ENCODE measurements at places on chromosomes 7 and 10. TPM values are rescaled to one million over a fixed set of nuclear protein-coding genes. Genes with fewer than 3 reads are reported as not detected.
A peak's percentile ranks its signal among the peaks of the same experiment; 100 is the strongest.

- no peak for DNase-seq
These were observed 108.0 kb downstream of the LRRTM3 start for GRCh38 chr10:67033878-67034277.

DNA sequence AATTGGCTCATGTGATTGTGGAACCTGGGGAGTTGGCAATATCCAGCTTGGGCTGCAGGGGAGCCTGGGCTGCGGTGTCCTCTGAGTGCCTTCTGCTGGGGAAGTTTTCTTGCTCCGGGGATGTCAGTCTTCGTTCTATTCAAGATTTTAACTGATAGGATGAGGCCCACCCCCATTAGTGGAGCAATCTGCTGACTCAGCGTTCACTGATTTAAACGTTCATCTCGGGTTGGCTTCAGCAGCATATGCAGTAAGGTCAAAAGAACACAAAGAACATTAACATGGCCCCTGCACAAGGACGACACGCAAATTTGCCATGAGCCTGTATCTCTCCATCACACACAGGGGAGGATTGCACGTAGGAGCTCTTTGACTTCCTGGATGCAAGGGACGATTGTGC, 360.6 kb upstream of the ADARB2 start:
- no peak for DNase-seq

- DNase-seq = no peak
These were observed 407.5 kb upstream of the RNF32 start for GRCh38 chr7:156232931-156233705.

DNA sequence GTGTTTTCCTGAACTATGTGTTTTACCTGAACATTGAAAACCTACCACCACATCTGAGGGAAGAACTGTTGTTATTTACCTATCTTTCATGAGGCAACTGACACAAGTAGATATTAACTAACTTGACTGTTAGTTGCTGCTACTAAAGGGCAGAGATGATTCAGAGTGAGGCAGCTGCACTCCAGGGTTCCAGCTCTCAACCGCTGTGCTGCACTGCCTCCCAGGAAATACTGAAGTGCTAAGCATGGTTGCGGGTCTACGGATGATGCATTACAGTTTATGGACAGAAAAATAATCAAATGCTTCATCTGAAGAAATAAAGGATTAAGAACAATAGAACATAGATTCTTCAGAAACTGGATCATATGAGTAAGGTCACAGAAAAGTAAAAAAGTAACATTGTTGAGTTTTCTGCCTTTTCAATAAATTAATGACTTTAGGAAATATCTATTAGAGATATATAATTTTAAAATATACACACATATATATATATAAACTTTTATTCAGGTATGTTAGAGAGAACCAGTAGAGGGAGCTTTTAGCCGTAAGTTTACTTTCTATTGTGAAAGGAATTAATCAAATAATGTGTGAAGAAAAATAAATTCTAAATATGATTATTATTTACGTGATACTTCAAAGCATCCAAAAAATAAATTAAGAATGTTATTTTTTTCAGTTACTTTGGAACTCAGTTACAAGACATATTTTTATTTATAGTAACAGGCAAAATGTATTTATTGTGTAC, 620.0 kb downstream of the CNTNAP2 start:
- DNase-seq = peak; percentile 0

DNA sequence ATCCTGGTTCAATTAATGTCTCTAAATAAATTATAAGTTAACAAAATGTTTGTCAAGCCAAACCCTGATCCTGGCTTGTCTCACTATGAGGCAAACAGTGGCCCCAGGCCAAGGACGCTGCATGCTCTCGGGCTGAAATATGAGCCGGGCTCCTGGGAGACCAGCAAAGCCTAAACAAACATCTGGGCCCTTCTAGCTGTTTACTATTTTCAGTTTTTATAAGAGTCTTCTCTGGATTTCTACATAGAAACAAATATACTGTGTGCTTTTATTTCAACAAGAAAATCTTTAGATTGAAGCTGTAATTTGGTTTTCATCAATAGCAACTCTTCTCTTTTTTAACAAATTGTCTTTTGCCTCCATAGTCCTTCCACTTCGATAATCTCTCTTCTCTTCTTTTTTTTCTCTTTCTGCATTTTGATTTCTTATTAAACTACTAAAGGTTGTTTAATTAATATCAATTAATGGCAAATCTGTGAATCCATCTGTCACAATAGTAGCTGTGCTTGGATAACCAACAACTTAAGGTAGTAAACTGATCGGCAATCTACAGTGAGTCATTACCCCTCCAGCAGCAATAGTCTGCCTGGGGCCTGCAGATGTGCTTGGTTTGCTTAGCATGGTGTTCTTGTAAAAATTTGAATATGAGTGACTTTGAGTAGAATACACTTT, 83.3 kb upstream of the DNAJC1 start:
- peak; percentile 67 for DNase-seq

GRCh38 chr7:71633551-71634008, 501.6 kb downstream of the GALNT17 start:
- DNase-seq = peak; percentile 70

DNA sequence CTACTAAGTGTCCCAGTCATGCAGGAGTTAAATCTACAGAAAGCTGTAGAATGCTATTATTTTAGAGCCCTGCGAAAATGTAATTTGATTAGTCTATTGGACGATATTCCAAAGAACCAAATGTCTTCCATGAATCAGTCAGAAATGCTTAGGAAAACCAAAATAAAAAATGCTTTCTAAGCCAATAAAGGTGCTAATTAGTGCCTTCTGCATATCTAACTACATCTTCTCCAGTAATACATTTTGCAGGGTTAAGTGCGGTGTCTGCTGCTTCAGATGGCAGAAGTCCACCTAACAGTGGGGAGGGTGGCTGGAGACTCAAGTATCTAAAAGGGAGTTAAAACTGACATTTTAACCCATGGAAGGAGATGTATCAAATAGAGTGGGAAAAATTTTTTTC, 50.1 kb downstream of the ITPRID1 start:
- DNase-seq = no peak

DNA sequence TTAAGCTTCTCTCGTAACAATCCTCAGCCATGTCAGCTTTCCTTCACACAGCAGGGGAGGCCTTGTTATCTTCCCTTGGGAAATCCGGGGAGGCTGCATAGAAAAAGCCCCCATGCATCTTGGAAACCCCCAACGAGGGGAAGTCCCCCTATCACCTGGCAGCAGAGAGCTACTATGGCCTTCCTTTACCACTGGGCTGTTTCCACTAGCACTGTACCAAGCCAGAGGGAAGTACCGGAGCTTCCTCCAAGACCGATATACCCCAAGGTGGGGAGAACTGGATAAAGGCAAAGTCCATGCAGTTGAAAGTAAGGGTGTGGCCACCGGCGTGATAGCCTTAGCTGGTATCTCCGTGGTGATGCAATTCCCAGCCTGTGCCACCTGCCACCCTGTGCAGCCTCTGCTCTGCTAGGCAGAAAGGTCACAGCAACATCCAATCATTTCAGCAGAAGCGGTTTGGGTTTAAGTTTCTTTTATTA, 4.4 kb upstream of the CLIP2 start:
- DNase-seq = no peak

DNA sequence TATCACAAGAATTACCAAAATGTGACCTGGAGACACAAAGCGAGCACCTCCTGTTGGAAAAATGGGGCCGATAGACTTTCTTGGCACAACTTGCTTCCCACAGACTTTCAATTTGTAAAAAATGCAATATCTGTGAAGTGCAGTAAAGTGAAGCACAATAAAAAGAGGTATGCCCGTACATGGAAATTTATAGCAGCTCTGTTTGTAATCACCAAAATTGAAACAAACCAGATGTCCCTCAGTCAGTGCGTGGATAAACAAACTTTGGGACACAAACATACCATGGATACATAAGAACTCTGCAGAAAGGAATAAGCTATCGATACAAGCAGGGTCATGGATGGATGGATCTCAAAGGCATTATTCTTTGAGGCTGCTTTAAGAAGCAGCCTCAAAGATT, 33.6 kb downstream of the ARID5B start:
- no peak for DNase-seq

- peak; percentile 32 for DNase-seq
These were observed 57.9 kb upstream of the ITGB1 start for GRCh38 chr10:33015761-33016547.

DNA sequence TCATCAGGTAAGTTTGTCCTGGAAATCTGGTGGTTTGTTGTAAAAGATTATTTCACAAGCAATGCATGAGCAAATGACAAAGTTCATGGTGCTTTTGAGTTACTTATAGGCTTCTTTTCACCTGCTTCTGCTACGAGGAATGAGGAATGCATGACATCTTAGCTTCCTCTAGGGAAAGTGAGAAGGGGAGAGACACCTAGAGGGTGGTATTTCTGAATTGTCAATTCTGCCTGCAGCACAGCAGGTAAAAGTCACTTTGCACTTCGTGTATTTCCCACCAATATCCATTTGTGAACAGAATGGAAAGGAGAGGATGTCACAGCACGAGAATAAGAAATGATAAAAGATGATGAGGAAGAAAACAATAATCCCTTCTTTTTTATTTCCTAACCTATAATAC, 153.4 kb upstream of the FEZF1 start:
- no peak for DNase-seq

DNA sequence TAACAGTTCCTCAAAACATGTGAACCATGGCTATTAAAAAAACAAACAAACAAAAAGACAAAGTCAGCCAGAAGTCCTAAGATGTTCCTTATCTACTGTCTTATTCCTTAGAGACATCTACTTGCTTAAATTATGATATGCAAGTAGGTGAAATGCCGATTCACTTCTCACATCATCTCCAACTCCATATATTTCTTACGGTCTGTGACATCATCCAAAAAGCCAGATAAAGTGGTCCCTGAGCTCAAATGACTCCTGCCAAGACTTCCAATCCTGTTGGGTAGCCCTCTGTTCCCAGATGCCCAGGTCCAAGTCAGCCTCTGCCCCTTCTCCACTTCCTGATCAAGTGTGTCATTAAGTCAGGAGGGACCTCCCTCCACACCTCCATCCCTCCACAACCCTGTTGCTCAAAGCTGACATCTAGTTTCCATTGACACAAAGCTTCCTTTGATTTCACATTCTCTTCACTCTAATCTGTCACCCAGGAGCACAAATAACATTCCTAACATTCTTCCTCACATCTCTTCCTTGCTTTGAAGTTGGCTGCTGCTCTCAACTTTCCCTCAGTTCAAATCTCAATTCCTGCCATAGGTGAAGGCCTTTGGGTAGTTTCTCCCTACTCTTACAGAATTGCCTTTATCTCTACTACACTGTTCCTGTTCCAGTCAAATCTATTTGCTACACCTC, 56.1 kb upstream of the PDLIM1 start:
- no peak for DNase-seq

GRCh38 chr7:66779669-66780409, 39.3 kb downstream of the RABGEF1 start:
- DNase-seq = peak; percentile 63

GRCh38 chr10:79292891-79293746, 54.1 kb upstream of the PPIF start:
- DNase-seq = no peak

GRCh38 chr7:119228482-119228881, 1004.0 kb downstream of the ANKRD7 start:
- peak; percentile 67 for DNase-seq

GRCh38 chr7:113710310-113711096, 208.3 kb downstream of the PPP1R3A start:
- peak; percentile 88 for DNase-seq

- no peak for DNase-seq
These were observed 138.4 kb downstream of the BAMBI start for GRCh38 chr10:28815681-28816080.

DNA sequence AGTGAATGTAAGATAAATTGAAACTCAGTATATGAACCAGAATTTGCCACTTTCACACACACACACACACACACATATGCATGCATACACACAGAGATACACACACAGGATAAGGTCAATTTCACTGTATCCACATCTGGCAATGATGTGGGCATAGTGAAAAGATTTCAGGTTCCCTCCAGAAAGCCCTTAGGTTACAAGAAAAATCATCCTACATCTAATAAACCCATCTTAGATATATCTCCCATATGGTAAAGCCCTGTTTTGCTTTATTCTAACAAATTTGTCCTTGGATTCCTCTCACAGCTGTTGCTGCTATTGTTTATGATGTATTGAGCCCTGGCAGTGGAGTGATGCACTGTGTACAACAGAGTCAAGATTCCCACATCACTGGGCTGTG, 27.9 kb upstream of the DLX6 start:
- no peak for DNase-seq

DNA sequence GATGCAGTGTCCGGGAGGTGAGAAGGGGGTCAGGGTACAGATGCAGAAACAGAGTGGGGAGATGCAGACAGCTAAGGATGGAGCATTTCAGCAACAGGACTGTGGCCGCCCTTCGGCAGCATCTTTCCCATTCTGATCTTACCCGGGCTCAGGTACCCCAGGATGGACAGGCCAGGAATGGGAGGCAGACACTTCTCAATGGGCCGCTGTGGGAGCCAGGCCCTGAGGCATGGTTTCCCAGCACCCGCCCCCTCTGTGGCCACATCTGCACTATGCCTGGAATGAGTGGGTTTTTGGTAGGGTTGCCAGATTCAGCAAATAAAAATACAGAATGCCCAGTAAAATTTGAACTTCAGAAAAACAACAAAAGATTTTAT, 105.2 kb upstream of the CTBP2 start:
- no peak for DNase-seq

GRCh38 chr7:131056007-131056406, 271.7 kb upstream of the MKLN1 start:
- no peak for DNase-seq

DNA sequence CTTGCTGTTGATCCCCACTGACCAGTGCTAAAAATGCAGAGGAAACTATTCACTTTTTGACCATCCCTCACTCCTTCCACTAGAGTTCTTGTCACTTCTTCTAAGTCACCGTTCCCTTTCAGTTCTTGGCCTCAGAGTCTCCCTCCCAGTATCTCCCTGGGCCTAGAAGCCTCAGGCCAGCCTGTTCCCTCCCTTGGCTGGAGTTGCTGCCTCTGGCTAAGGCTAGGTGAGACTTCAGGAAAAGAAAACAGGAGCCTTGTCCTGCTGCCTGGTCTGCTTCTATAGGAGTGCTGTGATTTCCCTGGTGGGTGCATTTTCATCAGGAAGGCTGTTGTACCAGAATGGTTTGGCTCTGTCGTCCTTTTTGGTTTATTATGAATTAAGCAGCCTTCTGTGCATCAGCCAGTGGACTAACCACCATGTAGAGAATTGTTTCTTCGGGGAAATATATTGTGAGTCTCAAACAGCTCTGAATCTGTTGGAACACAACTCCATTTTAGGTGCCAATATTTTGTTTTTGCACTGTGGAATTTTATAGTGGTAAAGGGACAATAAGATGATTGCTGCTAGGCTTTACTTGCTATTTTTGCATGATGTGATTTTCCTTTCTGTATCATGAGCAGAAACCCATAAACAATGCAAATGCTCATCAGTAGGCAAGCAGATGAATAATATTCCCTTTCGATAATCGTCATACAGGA, 233.4 kb upstream of the FZD1 start:
- DNase-seq = no peak

LRRTM3 gene
- not detected for total RNA-seq

BBIP1 gene
- total RNA-seq = 25.0 TPM

ZNF438 gene
- 0.79 TPM for total RNA-seq

RPA3 gene
- 18.7 TPM for total RNA-seq

GHRHR gene
- total RNA-seq = not detected

PAPOLB gene
- under 0.01 TPM for total RNA-seq

AKR1E2 gene
- total RNA-seq = 4.2 TPM

OR2A42 gene
- not detected for total RNA-seq

Measured in bronchial epithelial cell (primary cell).